DMS153 (cell line): ENCODE measurements at places on chromosomes 12 and 14.

DNA sequence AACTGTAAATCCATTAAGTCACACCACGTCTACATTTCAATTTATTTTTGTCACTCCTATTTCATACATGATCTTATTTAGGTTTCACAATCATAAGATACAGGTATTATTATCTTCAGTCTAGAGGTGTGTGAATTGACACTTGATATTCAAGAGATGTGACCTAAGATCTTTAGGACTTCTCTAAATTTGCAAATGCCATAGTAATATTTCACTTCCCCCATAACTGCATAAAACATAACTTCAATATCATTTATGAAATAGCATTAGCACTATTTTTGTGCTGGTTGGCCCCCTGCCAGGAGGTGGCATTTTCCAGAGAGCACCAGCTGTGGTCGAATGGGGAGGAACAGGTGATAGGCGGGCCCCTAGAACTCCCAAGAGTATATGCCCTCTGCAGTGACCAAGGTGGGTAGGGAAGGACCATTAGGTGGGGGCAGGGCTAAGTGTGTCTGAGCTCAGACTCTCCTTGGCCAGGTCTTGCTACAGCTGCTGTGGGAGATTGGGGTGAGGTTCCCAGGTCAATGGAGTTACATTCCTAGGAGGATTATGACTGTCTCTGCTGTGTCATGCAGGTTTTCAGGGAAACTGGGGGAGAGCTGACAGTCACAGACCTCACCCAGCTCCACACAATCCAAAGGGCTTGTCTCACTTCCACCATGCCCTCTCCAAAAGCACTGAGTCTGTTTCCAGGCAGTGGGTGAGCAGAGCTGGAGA is 49.2 kb upstream of the ERGIC2 start:
- no peak for DNase-seq

- DNase-seq = no peak
Measured at GRCh38 chr12:105721891-105722290, 391.4 kb downstream of the C12orf75 start.

DNA sequence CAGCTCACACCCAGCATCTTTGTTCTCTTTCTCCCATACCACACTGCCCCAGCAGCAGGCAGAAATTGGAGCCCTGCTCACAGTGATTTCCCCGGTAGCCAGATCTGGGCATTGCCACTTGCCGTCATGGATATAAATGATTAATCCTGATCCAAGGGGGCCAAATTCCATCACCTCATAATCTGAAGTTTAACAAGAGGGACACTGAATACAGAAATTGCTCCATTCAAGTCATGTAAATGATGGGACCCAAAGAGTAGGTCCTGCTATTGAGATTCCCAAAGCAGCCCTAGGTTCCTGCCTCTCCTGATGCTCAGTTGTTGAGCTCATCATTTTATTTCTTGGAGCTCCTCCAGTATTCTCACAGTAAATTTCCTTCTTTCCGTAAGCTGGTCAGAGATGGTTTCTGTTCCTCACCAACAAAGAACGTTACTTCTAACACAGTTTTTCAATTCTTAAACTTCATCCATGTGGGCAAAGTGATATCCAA is 11.7 kb downstream of the ITPR2 start:
- no peak for DNase-seq

DNA sequence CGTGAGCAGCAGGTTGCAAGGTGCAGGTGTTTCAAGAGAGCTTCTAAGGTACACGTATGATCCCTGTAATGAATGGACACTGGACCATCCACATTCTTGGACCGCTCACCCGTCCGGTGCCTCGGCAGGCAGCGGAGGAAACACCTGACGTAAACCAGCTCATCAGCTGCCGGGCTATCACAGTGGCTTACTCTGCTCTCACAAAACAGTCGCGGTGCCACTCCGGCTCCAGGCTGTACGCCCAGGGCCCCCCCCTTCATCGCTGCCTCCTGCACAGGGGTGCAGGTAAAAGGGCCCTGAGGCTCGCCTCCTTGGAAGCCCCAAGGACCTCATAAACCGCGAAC is 436 bp downstream of the VPS33A start:
- DNase-seq = no peak

DNA sequence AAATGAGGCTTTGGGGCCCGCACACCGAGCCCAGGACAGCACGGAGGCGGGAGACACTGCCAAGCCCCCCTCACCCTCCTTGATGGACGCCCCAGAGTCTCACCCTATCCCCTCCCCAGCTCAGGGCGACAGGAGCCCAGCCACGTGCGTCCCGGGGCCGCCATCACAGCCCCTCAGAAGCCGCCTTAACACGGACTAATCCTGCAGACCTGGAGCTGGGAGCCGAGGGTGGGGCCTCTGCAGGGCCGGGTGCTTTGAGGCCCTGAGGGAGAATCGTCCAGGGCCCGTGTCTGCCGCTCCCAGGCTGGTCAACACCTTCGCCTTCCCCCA is 79.7 kb upstream of the FBRSL1 start:
- DNase-seq = no peak

- no peak for DNase-seq
Measured at GRCh38 chr12:56900583-56900982, 33.6 kb downstream of the SDR9C7 start.

DNA sequence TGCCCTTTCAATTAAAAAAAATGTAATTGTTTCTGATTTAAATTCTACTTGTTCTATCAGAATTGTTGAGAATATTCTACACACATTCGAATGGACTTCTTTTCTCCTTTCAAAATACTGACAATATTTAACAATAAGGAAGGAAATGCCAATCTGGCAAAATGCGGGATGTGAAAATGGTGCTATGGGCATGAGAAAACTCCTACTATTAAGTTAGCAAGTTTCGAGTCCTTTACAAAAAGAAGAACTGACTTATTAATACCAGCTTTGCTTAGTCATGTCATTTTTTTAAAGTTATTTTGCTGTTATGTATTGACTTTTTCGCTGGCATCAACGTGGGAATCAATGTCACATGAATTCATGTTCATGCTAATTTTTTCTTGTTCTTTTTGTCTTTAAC is 31.7 kb upstream of the ARL1 start:
- DNase-seq = no peak

- DNase-seq = no peak
Measured at GRCh38 chr14:69439521-69440270, 41.2 kb downstream of the SLC39A9 start.

DNA sequence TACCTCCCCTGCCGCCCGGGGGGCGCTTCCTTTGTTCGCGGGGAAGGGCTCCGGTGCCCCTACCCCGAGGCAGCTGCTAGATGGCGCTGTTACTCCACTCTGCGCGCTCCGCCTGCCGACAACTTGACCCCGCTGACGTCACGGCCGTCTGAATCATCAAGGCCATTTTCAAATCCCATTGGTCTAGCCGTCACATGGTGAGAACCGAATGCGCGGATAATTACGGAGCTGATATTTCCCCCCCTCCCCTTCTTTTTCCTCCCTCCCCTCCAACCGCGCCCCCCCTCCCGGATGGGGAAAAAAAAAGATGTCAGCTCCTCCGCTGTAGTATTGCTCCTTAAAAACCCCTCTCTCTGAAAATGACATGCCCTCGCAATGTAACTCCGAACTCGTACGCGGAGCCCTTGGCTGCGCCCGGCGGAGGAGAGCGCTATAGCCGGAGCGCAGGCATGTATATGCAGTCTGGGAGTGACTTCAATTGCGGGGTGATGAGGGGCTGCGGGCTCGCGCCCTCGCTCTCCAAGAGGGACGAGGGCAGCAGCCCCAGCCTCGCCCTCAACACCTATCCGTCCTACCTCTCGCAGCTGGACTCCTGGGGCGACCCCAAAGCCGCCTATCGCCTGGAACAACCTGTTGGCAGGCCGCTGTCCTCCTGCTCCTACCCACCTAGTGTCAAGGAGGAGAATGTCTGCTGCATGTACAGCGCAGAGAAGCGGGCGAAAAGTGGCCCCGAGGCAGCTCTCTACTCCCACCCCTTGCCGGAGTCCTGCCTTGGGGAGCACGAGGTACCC is at the start of gene HOXC10:
Gene HOXC10 (plus strand): TSS at position 246 of the 791 bp plus-strand sequence. CDS start 114 bp downstream, at position 360.
- peak; percentile 37 for DNase-seq

DNA sequence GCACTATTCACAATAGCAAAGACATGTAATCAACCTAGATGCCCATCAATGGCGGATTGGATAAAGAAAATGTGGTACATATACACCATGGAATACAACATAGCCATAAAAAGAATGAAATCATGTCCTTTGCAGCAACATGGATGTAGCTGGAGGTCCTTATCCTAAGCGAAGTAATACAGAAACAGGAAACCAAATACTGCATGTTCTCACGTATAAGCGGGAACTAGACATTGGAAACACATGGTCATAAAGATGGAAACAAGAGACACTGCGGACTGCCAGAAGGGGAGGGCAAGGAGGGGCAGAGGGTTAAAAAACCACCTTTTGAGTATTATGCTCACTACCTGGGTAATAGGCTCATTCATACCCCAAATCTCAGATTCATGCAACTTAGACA is 234.1 kb upstream of the PLXNC1 start:
- no peak for DNase-seq

DNA sequence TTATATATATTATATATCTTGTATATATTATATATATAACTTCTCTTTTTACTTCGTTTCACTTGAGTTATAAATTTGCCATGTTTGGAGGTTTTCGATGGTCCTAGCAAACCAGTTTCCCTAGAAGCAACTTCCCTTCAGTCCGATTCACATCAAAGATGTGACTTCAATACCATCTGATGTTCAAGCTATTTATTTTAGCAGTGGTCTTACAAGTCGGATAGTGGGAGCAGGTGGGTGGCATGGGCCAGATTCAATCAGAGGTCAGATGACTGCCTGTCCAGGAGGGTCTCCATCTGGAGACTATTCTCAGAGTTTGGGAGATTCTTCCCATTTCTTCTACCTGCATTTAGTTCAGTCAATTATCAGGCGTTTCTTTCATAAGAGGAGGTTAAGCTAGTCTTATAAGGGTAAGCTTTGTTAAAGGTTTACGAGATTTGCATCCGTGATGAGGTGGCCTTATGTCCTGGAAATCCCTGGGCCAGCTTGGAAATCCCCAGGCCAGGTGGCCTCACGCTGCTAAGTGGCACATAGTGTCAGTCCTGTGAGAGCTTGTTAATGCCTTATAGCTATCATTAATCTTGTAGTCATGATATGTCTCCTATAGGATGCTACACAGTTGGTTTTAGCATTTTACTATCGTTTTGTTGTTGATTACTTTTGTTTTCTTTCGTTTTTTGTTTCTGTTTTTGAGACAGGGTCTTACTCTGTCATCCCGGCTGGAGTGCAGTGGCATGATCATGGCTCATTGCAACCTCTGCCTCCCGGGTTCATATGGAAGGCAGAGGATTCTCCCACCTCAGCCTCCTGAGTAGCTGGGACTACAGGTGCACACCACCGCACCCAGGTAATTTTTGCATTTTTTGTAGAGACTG is 145.8 kb downstream of the BICD1 start:
- DNase-seq = no peak

DNA sequence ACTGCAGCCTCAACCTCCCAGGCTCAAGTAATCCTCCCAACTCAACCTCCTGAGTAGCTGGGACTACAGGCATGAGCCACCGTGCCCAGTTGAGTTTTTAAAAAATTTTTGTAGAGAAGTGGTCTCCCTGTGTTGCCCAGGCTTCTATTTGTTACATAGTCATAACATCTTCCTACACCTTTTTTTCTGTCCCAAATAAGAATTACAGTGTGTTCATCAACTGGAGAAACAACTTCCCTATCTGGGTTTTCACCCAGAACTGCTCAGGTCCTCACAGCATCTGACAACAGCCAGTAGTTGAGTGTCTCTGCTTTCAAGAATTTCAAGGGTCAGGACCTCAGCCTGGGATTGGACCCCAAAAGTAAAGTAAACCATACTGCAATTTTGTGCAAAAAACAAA is 235.2 kb upstream of the AMIGO2 start:
- DNase-seq = no peak

- DNase-seq = no peak
Measured at GRCh38 chr14:24629521-24629920, 4.5 kb downstream of the GZMB start.

GRCh38 chr12:110109037-110109836 is 14.9 kb upstream of the IFT81 start:
- no peak for DNase-seq

- DNase-seq = peak; percentile 85
Measured at GRCh38 chr12:104742551-104743201, 215.4 kb downstream of the SLC41A2 start.

- DNase-seq = no peak
Measured at GRCh38 chr12:92058664-92059063, 87.0 kb downstream of the BTG1 start.

- DNase-seq = no peak
Measured at GRCh38 chr14:64732536-64733120, 28.4 kb downstream of the PLEKHG3 start.

DNA sequence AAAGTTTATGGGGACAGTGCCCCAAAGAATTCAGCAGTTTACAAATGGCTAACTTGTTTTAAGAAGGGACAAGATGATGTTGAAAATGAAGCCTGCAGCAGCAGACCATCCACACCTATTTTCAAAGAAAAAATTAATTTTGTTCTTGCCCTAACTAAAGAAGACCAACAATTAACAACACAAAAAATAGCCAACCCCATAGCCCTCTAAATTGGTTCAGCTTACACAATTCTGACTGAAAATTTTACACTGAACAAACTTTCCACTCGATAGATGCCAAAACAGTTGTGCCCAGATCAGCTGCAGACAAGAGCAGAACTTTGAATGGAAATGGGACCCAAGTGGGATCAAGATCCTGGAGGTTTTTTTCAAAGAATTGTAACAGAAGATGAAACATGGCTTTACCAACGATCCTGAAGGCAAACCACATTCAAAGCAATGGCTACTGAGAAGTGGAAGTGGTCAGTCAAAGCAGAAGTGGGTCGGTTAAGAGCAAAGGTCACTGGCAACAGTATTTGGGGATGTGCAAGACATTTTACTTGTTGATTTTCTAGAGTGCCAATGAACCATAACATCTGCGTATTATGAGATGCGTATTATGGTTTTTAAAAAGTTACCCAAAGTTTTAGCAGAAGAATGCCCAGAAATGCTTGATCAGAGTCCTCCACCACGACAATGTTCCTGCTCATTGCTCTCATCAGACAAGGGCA is 30.0 kb downstream of the SLC39A9 start:
- DNase-seq = no peak

- DNase-seq = no peak
Measured at GRCh38 chr12:112777387-112778310, 13.9 kb upstream of the RPH3A start.

GRCh38 chr14:90419200-90419599 is 22.4 kb downstream of the CALM1 start:
- DNase-seq = peak; percentile 76

GRCh38 chr14:101224356-101225156 is 321.0 kb upstream of the RTL1 start:
- DNase-seq = no peak

- no peak for DNase-seq
Measured at GRCh38 chr12:59396519-59396918, 199.3 kb upstream of the SLC16A7 start.
